ENCODE measurements at places on chromosomes 6 and 20.

- no peak for DNase-seq
These were observed 191.4 kb downstream of the NFATC2 start for GRCh38 chr20:51350941-51351631.

GRCh38 chr6:170475118-170475517 lies 78.0 kb downstream of the PSMB1 start:
- DNase-seq: no peak

GRCh38 chr6:46690911-46691451 lies 3.3 kb downstream of the TDRD6 start:
- no peak for DNase-seq

DNA sequence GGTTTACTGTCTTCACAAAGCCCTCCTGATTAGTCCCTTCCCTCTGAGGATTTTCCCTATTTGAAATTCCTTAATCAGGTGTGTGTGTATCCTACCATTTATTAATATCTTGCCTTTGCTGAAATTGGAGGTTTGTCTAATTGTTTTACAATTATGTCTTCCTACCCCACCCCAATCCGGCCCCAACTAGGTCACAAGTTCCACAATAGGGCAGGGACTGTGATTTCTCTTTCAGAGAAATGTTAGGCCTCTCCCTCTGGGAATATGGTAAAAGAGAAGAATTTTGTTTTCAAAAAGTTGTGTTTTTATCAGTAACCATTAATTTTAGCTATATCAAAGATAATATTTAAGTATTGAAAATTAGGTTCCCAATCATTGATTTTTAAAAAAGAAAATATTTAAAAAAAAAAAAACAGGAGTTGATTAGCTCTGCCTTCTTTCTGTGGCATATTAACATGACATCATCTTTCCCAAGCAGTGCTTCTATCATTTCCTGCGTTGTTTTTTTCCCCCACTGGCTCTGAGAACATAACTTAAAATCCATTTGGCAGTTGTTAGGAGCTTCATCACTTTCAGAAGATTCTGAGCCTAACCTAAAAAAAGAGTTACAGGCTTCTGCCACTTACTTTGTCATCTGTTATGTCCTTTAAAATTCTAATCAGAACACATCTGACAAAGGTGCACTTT lies 36.1 kb downstream of the BLOC1S5 start:
- no peak for DNase-seq

DNA sequence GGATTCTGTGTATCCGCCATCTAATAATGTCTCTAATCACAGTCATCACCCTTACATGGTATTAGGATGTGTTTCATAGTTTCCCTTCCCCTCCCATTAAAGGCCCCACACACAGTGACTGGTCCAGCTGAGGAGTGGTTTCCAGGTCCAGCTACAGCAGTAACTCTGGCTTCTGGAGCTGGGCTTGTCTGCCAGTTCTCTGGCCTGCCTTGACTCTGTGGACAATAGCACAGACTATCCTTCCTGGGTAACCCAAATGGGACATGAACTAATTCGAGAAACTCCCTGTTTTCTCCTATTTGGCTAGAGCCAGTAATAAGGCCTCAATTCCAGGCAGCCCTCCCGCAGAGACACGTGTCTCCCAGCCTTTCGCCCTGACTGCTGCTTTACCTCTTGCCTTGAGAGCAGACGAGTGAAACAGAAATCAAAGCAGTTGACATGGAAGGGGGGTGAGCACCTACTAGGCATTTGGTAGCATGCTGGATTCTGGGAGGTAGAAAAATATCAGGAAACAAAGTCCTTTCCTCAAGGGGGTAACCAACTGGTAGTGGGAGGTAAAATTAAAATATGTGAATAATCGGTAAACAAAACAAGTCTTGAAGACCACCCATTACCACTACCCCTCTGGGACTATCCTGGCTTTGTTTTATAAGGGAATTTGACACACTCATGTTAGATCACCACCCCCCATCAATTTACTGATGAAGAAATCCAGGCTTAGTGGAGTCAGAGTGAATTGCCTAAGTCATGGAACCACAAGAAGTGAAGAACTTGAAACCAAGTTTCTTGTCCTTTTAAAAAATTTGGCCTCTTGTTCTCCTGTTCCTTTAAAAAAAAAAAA lies 1.2 kb downstream of the TRAF3IP2 start:
- DNase-seq: no peak

GRCh38 chr6:4564801-4565271 lies 211.4 kb upstream of the CDYL start:
- no peak for DNase-seq

GRCh38 chr6:96086745-96087144 lies 71.0 kb downstream of the FUT9 start:
- no peak for DNase-seq

DNA sequence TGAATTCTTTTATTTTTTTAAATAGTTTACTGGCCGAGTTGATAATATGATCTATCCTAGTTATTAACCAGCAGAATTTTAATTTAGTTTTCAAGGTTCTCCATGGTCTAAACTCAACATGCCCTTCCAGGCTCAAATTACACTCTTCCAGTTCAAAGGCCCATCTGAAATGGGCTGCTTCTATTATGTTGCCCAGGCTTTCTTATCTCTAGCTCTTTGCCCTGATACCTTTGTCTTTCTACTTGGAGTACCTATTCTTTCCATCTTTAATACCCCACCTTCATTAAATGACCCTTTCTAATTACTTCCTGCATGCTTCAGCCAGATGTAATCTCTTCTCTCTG lies 541.2 kb upstream of the FLRT3 start:
- DNase-seq: no peak

DNA sequence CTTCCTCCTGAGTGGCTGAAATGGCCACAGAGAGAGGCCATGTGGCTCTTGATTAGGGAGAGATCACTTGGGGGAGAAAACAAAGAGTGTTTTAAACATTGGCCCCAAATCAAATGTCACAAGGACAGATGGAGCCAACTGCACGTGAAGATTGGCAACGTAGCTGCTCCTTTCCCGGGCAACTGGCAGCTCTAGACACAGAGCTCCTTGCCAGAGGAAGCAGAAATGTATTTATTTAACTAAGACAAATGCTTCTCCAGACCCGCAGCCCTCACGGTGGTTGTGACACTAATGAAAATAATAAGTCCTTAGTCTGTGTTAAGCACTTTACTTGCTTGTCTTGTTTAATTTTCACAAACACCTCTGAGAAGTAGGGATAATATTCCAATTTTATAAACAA lies 49.6 kb upstream of the DSN1 start:
- no peak for DNase-seq

DNA sequence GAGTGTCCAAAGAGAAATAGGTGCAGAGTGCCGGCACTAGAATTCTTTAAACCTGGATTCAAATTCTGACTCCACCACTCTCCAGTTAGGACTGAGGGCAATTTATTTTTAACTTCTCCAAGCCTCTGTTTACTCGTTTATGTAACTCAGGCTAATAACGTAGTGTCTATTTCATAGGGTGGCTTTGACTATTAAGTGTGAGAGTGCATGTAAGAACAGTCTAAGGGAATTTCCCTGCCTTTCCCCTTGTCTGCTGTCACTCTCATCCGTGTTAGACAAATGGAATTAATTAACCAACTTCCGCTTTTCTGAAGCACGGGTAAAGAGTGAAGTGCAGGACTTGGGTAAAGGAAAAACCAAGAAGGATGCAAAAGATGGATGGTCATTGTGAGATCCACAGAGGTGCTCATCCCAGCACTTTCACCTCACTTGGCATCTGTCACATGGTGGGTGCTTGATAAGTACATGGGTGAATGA lies 4.1 kb upstream of the ZKSCAN8 start:
- no peak for DNase-seq

DNA sequence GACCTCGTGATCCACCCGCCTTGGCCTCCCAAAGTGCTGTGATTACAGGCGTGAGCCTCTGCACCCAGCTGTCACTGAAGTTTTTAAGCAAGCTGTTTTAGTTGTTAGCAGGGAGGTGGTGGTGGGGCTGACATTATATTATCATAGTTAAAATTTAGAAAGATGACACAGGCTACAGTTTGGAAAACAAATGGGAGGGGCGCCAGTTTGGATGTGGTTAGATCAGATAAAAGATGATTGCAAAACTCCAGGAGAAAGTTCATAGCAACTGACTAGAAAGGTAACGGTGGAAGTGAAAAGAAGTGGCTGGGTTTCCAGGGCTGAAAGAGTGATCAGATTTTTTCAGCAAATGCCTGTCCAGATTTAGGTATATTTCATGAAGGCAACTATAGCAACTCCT lies 311.9 kb upstream of the CITED2 start:
- DNase-seq: no peak

DNA sequence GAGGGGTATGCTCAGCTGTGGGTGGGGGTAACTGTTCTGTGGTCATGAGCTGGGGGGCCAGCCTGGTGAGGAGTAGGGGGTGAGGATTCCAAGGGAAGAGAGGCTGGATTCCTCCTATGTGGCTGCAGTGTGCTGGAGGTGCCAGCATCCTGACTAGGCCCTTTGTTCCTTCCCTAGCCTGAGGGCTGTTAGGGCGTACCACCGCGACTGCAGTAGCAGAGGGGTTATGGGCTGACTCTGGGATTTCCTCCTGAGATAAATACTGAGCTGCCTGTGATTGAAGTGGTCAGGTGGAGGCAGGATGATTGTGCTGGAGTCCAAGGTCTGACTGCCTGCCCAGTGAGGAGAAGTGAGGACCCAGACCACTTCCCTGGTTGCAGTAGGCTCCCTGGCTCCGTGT lies 205.3 kb downstream of the ADGRG6 start:
- DNase-seq: no peak

GRCh38 chr6:170084166-170084730 lies 206.6 kb downstream of the DLL1 start:
- no peak for DNase-seq

DNA sequence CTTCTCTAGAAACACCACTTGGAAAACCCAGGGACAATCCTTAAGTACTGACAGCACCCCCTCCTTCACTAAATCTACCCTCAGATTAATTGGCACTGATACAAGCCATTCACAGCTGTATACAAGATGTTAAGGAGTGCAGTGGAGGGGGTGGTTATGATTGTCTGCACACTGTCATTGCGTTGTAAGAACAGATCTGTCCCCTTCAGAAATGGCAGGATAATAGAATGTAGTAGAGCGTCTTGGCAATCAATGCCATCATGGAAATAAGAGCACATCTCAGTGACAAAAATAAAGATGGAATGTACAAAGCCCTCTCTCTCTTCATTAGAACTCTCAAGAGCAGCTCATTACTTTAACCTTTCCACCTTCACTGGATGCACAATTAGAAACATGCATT lies 324.9 kb upstream of the TBX18 start:
- DNase-seq: no peak

GRCh38 chr6:146305092-146305491 lies 238.5 kb upstream of the RAB32 start:
- DNase-seq: no peak

DNA sequence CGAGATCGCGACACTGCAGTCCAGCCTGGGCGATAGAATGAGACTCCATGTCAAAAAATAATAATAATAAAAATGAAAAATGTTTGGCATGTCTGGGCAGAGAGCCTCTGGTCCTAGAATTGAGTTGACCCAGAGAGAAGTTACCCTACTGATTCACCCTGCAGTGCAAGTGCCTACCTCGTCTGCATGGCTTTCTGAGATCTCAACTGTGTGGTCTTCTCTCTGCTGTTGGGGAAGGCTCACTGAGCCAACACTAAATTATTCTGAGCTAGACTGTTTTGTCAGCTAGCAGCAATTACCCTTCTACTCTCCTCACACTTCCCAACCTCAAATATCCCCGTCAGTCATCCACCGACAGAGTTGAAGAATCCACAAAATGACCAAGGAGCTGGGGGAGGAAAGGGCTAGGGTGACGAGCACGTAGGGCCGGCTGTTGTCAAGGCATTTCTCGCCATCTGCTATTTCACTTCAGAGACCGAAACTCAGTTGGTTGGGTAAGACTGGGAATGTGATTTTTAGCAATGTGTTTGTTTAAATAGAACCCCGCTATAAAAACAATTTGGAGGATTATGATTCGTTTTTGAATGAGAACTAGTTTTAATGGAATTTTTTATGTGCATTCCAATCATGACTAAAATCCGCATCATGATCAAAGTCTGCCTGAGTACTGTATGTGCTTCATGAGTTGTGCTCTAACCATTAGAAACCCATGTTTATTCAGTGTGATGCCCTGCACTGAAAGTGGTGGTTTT lies 9.4 kb downstream of the MAS1 start:
- DNase-seq: no peak

DNA sequence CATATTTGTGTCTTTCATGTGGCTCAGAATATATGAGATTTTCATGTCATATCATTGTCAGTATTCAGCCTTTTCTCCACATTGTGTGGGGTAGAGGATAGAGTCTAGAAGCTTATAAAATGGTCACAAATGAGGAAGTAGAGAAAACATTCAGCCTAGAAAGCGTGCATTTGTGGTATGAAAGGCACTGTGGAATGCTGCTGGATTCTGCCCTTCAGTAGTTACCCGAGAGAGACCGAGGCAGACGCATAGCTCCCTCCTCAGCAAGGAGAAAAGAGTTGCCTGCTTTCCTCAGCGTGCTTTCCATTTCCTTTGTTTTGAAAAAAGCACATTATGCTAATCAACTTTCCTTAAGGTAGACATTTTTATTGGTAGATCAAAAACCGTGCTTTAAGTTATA lies 28.7 kb downstream of the MYB start:
- no peak for DNase-seq

GRCh38 chr6:133637874-133638273 lies 251.0 kb upstream of the TCF21 start:
- DNase-seq: no peak

DNA sequence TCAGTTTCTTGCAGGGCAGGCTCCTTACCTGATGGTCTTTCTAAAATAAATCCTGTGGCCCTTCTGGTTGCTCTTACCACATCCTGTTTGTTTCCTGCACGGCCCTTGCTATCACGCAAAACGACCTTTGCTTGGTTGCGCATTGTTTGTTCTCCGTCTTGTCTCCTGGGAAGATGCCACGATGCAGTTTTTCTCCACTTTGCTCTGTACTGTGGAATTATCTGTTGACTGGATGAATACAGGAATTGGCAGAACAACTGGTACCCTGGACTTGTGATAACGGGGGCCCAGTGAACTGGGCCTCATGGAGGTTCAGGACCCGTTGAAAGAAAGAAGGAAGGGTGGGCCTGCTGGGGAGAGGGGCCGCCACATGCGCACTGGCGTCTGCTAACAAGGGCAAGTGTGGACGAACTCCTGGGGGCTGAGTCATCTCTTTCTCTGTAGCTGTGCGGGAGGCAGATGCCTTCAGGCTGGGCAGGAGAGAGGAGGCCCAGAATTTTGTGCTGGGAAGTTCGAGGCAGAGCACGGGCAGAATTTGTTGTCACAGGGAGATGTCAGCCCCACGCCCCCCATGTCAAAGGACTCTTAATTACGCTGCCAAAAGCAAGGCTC lies 139.9 kb downstream of the BMP7 start:
- no peak for DNase-seq

GRCh38 chr6:77462359-77463307 lies 658 bp downstream of the HTR1B start:
- DNase-seq: peak; percentile 25

- DNase-seq: no peak
These were observed 705.4 kb downstream of the RFPL4B start for GRCh38 chr6:113052506-113052905.

DNA sequence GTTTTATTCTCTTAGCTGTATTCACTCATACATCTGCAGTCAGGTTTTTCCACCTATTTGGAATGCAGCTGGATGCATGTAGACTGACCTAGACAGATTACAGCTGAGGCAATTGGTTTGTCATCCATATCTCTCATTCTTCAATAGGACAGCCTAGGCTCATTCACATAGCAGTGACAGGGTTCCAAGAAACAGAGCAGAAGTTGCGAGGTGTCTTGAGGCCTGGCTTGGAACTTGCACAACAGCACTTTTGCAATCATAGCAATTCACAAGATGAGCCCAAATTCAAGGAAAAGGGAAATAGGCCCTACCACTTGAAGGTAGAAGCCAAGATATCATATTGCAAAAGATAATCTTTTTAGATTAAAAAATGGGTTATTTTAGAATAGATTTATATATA lies 508.9 kb upstream of the JAG1 start:
- DNase-seq: no peak

GRCh38 chr6:133187657-133188453 lies 53.3 kb upstream of the EYA4 start:
- no peak for DNase-seq
